Naive thymus-derived CD8-positive, alpha-beta T cell (primary cell): ENCODE measurements at places on chromosomes 7 and 10.
A peak's percentile ranks its signal among the peaks of the same experiment; 100 is the strongest.

DNA sequence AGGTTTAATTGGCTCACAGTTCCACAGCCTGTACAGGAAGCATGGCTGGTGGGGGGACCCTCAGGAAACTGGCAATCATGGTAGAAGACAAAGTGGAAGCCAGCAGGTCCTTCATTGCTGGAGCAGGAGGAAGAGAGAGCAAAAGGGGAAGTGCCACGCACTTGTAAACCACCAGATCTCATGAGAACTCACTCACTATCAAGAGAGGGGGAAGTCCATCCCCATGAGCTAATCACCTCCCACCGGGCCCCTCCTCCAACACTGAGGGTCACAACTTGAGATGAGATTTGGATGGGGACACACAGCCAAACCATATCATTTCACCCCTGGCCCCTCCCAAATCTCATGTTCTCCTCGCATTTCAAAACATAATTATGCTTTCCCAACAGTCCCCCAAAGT is 171.9 kb upstream of the CACNA2D1 start:
- no peak for DNase-seq

- DNase-seq = no peak
Measured at GRCh38 chr7:20307901-20308300, 22.8 kb upstream of the ITGB8 start.

GRCh38 chr10:3241274-3241921 is 68.8 kb upstream of the PITRM1 start:
- no peak for DNase-seq

DNA sequence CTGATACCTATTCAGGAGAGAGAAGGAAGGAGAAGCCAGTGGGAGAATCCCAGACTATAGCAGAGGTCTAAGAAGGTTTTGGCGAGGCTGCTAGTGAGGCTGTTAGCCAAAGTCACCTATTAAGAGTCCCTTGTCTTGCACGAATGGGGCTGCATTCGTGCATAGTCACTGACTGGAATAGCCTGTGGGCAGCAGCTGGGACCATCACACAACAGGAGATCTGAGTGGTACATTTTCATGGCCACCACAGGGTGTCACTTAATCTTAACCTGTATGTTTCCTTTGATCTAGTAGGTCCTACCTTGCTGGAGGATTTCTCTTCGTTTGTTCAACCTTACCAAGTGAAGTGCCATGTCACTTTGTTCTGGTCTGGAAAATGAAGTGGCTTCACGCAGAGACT is 319.9 kb downstream of the BMPER start:
- DNase-seq = no peak

- DNase-seq = no peak
Measured at GRCh38 chr10:33631991-33632390, 297.5 kb upstream of the NRP1 start.

DNA sequence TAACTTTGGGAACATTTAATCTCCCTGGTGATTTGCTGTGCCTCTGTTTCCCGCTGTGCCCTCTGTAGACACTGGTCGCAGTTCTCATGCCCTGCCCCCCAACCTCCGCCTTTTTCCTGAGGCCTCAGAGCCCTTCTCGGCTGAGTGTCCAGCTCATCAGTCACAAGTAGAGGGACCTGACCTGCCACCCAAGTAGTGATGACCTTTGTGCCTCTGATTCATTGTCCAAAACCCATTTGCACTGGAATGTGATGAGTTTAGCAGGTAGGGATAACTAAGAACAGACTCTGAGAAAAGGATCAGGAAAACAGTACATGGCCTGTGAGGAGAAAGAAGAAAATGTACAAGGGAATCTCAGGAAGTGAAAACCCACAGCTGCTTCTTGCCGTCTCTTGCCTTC is 58.8 kb downstream of the LANCL2 start:
- no peak for DNase-seq

DNA sequence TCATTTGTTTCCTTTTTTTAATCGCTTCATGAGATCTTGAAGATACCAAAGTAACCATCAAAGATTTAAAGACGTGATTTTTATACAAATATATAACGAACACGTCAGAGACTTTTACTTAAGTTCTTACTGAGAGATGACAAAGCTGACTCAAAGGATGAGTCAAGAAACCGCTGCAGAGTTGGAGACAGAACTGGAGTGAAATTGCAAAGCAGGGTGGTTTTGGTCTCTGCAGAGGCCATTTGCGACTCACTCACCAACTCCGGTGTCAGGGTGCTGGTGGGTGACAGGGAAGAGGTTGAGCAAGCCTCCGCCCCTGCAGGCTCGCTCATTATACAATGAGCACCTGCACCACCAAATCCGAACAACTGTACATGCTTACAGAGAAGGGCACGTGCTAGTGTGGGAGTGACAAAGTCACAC is 75.2 kb downstream of the DNAJB6 start:
- no peak for DNase-seq

DNA sequence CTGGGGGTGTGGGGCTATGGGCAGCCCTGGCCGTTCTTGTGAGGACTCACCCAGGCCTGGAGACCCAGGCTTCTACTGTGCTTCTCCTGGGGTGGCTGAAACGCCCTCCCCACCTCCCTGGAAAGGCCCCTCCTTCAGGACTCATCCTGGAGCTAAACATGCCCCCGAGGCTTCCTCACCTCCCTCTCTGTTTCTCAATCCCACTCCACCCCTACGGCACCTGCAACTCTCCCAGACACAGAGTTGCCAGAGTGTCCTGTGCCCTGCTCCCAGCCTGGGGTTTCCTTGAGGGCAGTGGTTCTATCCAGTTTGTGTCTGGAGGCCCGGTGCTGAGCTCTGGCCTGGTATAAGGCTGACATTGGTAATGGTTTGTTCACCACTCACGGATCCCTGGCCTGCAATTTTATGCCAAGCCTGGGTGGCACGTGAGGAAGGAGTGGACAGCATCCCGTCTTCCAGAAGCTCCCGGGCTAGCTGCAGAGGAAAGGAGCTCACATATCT is 68.0 kb downstream of the GRID1 start:
- DNase-seq = no peak

DNA sequence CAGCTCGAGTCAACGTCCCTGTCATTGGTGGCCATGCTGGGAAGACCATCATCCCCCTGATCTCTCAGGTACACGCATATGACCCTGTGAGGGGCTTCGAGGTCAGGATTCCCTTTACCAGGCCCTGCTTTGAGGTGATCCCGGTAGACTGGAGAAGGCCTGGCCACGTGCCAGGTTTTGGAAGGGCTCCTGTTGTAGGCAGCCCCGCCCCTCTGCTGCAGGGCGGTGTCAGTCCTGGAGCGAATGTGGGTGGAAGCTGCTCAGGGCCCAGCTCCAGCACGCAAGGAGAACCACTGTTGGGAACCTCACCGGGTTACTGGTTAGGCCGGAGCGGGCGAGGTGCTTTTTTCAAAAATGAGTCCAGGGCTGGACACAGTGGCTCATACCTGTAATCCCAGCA is 15.6 kb downstream of the MDH2 start:
- DNase-seq = no peak

GRCh38 chr7:140003913-140004382 is 58.8 kb downstream of the PARP12 start:
- DNase-seq = peak; percentile 9

GRCh38 chr7:128240696-128241386 is at the start of gene LEP:
Gene LEP, plus strand, starts transcription at chr7:128241278. Its CDS starts 10,741 bp downstream, at chr7:128252019.
- no peak for DNase-seq

DNA sequence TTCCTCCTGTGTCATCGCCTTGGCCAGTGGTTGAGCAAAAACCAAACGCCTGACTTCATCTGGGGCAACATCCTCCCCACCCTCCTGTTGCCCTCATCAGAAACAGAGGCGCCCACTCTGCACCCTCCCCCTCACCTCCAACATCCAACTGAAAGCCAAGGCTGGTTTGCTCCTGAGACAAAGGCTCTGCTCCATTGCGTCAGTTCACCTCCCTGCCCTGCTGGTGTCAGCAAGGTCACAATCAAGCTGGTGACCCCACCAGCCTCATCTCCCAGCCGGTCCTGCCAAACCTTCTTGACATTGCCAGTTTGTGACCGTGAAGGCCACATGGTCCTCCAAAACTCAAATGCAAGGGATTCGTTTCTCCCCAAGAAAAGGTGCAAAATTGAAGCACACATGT is 131.7 kb upstream of the ADAM12 start:
- no peak for DNase-seq

DNA sequence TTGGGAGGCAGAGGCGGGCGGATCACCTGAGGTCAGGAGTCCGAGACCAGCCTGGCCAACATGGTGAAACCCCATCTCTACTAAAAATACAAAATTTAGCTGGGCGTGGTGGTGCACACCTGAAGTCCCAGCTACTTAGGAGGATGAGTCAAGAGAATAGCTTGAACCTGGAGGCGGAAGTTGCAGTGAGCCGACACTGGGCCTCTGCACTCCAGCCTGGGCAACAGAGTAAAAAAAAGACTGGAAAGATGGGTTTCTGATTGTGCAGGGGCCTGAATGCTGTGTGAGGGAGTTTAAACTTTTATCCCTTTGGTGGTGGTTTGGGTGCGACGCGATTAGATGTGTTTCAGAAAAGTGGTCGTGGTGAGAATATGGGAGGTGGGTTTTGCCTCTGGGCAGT is 1.8 kb downstream of the CHST12 start:
- DNase-seq = no peak

DNA sequence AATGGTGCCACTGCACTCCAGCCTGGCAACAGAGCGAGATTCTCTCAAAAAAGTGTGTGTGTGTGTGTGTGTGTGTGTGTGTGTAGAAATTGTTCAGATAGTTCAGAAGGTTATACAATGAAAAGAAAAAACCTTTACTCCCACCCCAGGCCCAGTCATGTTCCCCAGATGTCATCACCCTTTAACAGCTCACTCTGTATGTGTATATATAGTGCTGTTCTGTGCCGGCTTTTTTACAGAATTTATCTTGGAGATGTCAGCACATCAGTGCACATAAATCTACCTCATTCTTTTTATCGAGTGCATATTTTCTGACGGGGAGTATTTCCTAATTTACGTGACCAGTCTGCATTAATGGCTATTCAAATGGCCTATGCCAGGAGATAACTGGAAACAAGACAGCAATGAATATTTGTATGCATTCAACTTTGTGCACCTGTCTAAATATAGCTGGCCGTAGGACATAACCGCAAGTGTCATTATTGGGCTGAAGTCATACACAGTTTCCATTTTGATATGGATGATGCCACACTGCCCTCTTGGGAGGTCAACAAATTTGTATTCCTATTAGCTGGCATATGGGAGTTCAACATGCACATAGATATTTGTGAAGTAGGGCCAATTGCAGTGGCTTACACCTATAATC is 11.7 kb downstream of the NIPSNAP2 start:
- no peak for DNase-seq

GRCh38 chr7:94182721-94183120 is 178.6 kb upstream of the BET1 start:
- no peak for DNase-seq

GRCh38 chr10:116216676-116217075 is 56.3 kb downstream of the GFRA1 start:
- no peak for DNase-seq

DNA sequence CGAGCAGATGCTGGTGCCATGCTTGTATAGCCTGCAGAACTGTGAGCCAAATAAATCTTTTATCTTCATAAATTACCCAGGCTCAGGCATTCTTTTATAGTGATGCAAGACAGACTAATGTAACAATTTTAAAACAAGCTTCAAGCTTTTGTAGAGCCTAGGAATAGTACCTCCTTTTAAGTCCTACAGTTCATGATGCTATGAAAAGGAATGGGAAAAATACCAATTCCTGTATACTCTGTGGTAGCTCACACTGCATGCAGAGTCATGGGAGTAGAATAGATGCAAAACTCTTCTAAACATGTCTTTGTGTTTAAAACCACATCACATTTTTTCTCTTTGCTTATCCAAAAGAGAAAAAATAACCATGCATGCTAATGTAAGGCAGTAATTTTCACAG is 66.6 kb upstream of the WNT16 start:
- DNase-seq = no peak

- DNase-seq = no peak
Measured at GRCh38 chr10:35091994-35092790, 2.1 kb upstream of the CUL2 start.

DNA sequence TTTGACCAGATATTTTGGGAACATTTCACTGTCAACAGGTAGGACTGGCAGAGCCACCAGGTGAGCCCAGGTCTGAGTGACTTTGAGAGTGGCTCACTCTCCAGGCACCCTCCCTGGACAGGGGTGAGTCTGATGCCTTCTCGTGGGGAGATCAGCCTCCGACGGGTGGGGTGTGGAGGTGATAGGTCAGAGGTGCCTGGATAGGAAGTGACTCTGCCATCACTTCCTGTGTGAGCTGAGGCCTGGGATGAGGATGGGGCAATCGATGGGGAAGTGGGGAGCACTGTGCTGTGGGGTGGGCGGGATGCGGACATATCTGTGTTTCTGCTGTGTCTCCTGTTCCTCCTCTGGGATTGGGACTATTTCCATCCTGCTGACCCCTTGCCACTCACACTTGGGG is 34.6 kb downstream of the IFT22 start:
- no peak for DNase-seq
